ENCODE measurements at places on chromosomes 3 and 15. TPM values are rescaled to one million over a fixed set of nuclear protein-coding genes. Genes with fewer than 3 reads are reported as not detected.

Gene TRPM1
- total RNA-seq, result not detected

Gene LRRC3B
- not detected for total RNA-seq

Gene ROPN1
- total RNA-seq, result 2.0 TPM

Gene WNT7A
- not detected for total RNA-seq

Gene RNU6-1
- total RNA-seq, result not detected

Gene MCF2L2
- 0.32 TPM for total RNA-seq

Gene PCLAF
- 1.0 TPM for total RNA-seq

Gene WDR49
- 29.6 TPM for total RNA-seq

Gene ZNF502
- 3.4 TPM for total RNA-seq

Gene ALG1L2
- 0.53 TPM for total RNA-seq

Gene TMEM40
- total RNA-seq, result 3.9 TPM

Gene ILDR1
- not detected for total RNA-seq

Gene SERPINI2
- 1.5 TPM for total RNA-seq

Gene ROBO2
- not detected for total RNA-seq

Gene TMC3
- not detected for total RNA-seq

- peak; percentile 31 for DNase-seq
Measured at GRCh38 chr3:20054549-20054987, 14.3 kb downstream of the KAT2B start.

GRCh38 chr3:13544951-13545651, 3.8 kb upstream of the FBLN2 start:
- DNase-seq, result no peak

DNA sequence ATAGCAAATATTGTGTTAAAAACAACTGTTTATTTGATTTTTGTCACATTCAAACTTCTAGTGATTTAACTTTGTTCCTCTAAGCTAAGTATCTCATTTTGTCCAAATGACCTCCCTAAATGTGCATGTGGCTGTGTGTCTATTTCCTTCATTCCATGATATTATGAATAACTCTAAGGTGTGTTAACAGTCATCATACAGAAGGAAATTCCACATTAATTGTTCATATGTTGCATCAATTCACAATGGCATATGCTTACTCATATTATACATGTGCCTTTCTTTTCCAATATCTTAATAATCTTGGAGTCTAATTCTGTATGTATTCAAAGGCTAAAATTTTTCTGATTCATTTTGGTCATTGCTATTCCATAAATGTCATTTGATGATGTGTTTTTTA, 186.4 kb downstream of the WDR72 start:
- DNase-seq, result no peak

DNA sequence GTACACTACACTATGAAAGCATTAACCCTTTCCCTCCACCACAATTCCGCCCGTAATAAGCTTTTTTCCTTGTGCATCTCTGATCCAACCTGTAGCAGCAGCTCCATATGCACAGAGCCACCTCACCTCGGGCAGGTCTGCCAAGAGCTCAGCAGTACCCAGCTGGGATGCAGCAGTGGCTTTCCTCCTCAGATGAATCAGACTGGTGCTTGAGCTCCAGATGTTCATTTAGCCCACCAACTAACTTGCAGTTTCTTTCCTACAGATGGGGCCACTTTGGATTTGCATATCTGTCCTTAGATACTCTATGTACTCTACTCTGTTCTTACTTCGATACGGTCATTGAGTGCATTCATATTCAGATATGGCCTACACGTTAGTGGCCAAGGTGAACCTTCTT, 14.8 kb upstream of the FSIP1 start:
- DNase-seq, result no peak

GRCh38 chr3:102400766-102401165, 34.0 kb upstream of the ZPLD1 start:
- no peak for DNase-seq

- no peak for DNase-seq
Measured at GRCh38 chr3:188546835-188547670, 393.1 kb downstream of the LPP start.

DNA sequence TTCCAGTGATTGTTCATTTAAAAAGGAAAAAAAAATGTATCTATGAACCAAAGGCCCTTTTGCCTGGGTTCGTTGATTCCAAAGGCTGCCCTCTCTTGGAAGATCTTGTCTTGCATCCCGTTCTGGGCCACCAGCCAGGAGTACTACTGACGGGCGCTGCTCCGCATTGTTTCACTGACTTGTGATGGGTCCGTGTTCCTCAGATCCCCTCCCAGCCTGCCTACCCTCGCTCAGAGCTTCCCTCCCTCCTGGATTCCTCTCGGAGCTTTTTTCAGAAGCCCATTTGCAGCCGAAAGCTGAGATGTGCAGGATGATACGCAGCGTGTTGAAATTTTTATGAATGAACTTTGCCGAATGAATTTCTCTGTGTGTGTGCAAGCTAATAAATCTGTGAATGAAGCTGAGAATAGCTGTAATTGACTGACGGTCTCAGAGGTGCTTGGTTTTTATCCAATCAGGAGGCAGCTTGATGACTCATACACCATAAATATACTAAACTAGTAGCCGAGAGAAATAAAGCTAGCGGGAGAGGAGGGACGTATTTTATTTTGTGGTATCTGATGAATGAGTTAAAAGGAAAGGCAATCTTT, at the start of gene SHC4:
Gene SHC4 (minus strand): TSS at position 396 of the 590 bp plus-strand sequence. CDS start 904 bp downstream, outside the sequence.
- DNase-seq, result peak; percentile 90

GRCh38 chr15:39969002-39969394, 35.1 kb downstream of the EIF2AK4 start:
- no peak for DNase-seq

GRCh38 chr3:126664591-126665214, 9.8 kb upstream of the TXNRD3 start:
- DNase-seq, result no peak

DNA sequence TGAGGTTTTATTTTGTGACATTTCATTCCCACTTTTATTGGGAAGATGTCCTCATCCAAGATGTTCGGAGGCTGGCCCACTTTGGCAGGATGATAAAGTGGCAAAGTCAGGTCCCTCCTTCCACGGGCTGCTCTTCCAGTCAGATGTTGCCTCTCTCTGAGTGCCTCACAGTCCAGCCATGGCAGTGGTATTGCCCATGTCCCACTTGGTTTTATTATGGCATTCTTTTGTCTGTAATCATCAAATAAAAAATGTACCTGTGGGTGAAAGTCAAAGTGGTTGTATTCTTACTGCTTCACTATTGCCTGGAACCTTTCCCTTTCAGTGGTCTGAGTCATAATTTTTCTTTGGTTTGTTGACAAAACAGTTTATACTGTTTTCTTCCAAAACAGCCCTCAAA, 20.2 kb downstream of the ARNT2 start:
- DNase-seq, result no peak

- DNase-seq, result no peak
Measured at GRCh38 chr3:122353215-122353614, 28.2 kb downstream of the CSTA start.

DNA sequence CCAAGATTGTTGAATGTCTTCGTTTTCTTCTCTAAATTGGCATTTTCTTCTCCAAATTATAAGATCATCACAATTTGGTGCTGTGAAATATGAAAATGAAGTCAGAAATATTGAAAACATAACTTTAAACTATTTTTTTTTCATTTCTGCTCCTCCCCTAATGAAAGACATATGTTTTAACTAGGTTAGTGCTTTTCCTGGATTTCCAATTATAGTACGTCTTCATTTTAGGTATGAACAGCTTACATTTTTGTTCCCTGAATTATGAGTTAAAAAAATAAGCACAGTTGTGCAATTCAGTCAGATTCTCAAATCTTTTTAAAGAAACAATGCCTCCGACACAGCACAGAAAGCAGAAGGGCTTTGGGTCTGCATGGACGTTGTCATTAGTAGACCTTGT, 83.5 kb upstream of the CFAP20DC start:
- DNase-seq, result no peak

DNA sequence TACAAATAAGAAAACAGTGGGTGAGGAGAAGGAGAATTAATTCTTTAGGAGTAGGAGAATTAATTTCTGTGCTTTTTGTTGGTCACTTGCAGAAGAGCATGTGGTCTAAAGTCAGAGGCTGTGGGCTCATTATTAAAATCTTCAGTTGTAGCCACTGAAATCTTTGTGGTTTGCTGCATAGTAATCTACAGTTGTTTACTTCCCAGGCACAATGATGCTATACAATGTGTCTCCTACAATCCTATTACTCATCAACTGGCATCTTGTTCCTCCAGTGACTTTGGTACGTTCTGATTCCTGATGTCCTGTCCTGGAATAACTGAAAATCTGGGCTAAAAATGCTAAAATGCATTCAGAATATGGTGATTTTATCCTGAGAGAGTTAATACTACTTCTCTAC, 21.0 kb downstream of the IFT122 start:
- no peak for DNase-seq

GRCh38 chr3:78917536-78917935, 850.3 kb downstream of the ROBO1 start:
- DNase-seq, result no peak

- DNase-seq, result no peak
Measured at GRCh38 chr3:120459196-120459595, 8.4 kb upstream of the FSTL1 start.

DNA sequence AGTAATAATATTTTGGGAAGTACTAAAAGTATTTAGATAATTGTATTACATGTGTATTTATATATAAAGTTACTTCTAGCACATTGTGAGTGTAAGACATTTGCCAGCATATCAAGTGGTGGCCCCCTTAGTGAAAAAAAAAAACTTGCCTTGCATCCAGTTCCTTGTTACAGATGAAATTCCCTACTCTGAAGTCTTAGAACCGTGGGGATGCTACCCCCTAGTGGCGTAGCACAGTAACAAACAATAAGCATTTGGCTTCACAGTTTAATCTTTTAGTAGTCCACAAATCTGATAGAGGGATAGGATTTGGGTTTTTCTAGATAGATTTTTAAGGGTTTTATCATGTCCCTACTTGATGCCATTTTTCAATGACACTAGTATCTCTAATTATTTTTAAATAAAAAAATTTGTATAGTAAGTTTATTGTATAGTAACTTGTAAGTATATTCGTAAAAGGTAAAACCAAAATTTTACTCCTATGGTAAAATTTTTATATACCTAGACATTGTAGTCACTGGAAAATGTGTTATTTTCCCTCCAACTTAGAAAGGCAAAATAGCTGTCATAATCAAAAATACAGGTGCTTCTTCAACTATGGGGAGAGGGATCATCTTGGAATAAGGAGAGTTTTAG, 14.3 kb downstream of the SMC4 start:
- DNase-seq, result peak; percentile 36

DNA sequence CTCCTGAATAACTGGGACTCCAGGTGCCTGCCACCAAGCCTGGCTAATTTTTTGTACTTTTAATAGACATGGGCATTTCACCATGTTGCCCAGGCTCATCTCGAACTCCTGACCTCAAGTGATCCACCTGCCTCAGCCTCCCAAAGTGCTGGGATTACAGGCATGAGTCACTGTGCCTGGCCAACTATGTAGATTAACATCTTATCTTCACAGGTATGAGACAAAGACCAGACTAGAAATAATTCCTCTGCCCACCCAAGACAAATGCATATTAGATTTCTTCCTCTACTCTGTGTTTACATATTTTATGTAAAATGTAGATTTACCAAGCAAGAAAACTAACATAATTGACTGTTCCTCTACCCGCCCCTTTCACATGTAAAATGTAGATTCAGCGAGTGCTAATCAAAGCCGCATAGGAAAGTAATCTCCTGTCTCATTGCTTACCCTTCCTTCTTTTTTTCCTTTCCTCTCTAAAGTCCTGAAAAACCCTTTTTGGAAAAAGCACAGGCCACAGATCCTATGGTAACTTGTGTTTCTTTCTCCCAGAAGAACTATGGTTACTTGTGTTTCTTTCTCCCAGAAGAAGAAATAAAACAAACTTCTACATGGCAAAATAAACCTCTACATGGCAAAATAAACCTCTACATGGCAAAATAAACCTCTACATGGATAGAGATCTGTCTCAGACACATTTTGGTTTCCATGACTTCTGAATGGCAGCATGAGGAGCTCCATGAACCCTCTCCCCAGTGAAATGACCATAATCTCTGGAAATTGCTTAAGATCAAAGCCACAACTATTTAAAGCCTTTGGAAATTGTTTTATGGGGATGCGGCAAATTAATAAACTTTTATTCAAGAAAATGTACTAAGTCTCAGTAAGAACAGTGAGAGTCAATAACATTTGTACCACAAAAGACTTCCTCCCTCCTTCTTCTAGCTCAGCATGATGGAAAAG, 9.1 kb upstream of the ABHD2 start:
- no peak for DNase-seq

- DNase-seq, result no peak
Measured at GRCh38 chr15:82159922-82160321, 102.6 kb downstream of the EFL1 start.

- no peak for DNase-seq
Measured at GRCh38 chr3:71917545-71917944, 132.6 kb upstream of the PROK2 start.

GRCh38 chr3:174125267-174125824, 727.8 kb downstream of the NLGN1 start:
- no peak for DNase-seq

- no peak for DNase-seq
Measured at GRCh38 chr15:59736181-59736580, 47.1 kb upstream of the BNIP2 start.

- no peak for DNase-seq
Measured at GRCh38 chr3:102237181-102237580, 197.6 kb upstream of the ZPLD1 start.

GRCh38 chr15:50149090-50149489, 30.1 kb upstream of the ATP8B4 start:
- DNase-seq, result no peak

DNA sequence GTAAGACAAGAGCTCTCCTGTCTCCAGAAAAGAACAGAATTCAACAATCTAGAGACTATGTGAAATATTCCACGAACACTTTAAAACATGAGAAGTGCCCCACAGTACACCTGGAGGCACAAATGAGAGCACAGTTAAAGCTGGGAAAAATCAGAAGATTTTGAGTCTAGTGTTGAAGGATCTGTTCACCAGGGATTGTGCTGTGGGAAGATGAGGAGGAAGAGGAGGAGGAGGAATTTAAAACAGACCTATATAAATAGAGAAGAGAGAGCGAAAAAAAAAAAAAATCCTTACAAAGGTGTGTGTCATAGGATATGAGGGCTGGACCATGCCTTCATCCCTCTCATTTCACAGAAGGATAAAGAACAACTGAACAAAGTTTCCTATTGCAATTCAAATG, 361.0 kb upstream of the SEMA6D start:
- no peak for DNase-seq

- DNase-seq, result no peak
Measured at GRCh38 chr3:81743096-81744025, 18.1 kb downstream of the GBE1 start.

GRCh38 chr3:174376346-174376745, 482.8 kb upstream of the NAALADL2 start:
- DNase-seq, result no peak

DNA sequence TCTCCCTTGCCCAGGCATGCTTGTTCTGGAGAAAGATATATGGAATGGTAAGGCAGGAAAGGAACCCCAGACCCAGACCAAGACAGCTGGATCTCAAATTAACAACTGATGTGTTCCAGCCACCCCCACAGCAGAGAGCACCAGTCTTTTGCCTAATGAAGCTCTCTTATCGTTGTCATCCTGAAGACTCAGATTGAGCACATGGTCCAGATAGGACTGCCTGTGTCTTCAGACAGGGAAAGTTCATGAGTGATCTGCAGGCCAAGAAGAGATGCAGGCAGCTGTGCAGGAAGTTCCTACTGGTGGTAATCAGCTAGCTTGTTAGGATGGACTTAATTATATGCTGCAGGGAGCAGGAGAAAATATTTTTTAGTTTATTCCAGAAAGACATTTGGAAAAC, 53.3 kb downstream of the PPP2R3A start:
- DNase-seq, result no peak

- DNase-seq, result no peak
Measured at GRCh38 chr15:45776772-45777171, 141.9 kb downstream of the SQOR start.

Data from right cardiac atrium (tissue), 5 donors.